ENCODE measurements at places on chromosomes 1 and 21. TPM values are rescaled to one million over a fixed set of nuclear protein-coding genes. Genes with fewer than 3 reads are reported as not detected.

TTC34 gene
- 0.32 TPM for total RNA-seq

WASF2 gene
- 53.1 TPM for total RNA-seq

PALMD gene
- total RNA-seq = 141 TPM

KPRP gene
- not detected for total RNA-seq

KRTAP24-1 gene
- total RNA-seq = not detected

ATP1A4 gene
- not detected for total RNA-seq

ST6GALNAC3 gene
- 5.1 TPM for total RNA-seq

NR0B2 gene
- 9.4 TPM for total RNA-seq

DNAH14 gene
- total RNA-seq = 4.4 TPM

CCDC181 gene
- total RNA-seq = 1.5 TPM

FCGR3A gene
- total RNA-seq = 4.3 TPM

LRRN2 gene
- 1.0 TPM for total RNA-seq

PBX1 gene
- total RNA-seq = 91.8 TPM

GRCh38 chr1:9455487-9456234 is 83.6 kb upstream of the SLC25A33 start:
- peak; percentile 60 for DNase-seq

DNA sequence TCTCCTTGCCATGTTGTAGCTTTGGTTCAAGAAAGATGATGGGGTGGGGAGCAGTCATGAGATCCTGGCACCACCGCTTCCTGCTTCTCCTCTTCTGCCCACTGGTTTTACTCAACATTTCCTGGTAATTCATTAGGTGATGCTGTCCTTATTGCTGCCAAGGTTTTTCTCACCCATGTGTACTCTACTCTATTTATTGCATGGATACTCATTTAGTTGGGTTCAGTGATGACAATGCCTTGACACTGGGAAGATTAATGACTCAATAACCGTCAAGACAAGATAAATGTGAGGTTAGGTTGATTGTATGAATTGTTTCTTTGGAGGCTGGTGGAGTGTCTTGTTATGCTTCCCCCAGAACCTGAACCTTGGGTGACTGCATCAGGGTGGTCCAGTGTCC is 484.2 kb downstream of the SIPA1L2 start:
- DNase-seq = no peak

DNA sequence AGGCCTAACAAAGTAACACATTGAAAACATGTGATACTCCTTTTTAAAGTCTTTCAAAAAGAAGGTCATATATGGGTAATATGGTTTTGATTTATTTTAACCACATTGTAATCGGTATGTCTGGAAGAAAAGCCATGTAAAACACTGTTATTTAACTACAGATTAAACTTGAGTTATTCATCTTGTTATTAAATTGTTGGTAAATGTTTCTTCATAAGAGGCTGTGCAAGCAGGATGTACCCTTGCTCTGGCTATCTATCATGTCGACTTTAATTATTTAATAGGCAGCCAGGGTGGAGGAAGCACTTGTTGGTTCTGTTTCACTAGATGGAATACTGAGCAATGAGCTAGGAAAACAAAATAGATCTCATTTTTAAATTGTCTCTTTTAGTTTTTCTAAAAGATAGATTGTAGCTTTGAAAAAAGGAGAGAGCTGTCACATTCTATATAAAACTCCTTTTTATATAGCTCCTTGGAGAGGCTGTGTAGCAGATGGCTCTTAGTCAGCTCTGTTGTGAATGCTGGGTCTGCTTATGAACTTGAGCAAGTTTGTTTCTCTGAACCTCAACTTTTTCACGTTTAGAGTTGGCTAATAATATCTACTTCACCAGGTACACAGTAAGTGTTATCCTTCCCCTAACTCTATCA is 39.5 kb downstream of the LRRC8B start:
- DNase-seq = no peak

DNA sequence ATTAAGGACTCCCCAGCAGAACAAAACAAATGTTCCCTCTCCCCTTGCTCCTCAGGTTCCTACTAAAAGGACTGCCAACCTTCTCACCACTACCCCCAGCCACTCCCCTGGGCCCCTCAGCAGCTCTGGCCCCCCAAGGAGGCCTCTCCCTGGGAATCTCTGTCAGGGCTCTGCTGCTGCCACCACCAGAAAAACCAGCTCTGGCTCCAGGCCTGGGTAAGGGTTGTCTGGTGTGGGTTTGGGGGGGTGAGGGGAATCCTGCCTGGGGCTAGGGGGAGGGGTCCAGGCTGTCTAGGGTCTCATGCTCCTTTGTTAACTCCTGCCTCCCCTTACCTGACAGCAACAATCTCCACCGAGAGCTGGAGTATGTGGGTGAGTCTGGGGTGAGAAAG is 4.8 kb downstream of the NECTIN4 start:
- DNase-seq = no peak

- no peak for DNase-seq
Measured at GRCh38 chr1:7738044-7738443, 33.1 kb upstream of the VAMP3 start.

DNA sequence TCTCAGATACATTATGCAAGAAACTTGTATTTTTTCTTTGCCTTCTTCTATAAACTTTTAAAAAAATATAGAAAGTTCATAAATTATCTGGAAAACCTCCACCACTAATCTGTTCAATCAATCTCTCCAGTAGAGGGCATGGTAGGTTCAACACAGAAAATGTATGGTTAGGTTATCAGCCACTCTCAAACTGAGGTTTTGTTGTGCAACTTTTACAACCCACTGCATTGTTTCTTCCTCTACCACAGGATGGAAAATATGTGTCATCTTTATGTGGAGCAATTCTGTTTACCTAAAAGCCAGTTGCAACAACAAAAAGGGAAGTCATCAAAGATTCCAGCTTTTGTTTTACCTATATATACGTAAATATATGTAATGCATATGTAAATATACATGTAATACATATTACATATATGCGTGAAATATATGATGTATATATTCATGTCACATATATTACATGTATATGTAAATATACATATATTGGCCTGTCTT is 3.0 kb upstream of the RGS2 start:
- DNase-seq = no peak

DNA sequence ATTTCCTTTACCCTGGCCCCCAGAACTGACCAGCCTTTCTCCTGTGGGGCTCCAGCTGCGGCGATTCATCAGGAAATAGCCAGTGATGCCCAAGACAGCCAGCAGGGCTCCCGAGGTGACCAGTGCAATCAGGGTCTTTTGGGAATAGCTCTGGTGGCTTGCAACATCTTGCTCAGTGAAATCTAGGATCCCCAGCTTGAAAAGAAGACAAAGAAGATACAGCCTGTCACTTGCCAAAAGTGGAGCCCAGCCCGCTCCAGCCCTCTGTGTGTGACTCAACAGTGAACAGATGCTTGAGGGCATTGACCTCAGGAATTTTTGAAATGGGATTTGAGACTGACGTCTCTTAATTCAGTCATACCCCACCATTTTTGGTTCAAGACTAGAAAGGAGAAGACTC is 22.3 kb downstream of the CD34 start:
- DNase-seq = no peak

DNA sequence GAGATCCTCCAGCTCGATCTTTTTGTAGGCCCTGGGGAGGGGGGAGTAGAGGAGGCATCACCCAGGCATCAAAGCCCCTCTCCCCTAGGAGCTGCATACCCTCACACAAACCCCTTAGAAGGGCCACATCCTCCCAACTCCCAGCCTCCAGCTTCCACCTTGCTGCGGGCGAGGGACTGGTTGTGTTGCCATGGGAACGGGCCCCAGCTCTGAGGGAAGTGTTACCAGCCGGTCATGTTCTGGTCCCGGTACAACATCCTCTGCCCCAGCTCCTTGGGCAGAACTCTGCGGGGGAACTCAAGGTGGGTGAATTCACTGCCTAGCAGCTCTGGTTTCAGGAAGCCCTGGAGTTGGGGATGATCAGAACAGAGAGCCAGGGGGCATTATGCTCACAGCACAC is 4.1 kb downstream of the PPM1J start:
- DNase-seq = no peak

DNA sequence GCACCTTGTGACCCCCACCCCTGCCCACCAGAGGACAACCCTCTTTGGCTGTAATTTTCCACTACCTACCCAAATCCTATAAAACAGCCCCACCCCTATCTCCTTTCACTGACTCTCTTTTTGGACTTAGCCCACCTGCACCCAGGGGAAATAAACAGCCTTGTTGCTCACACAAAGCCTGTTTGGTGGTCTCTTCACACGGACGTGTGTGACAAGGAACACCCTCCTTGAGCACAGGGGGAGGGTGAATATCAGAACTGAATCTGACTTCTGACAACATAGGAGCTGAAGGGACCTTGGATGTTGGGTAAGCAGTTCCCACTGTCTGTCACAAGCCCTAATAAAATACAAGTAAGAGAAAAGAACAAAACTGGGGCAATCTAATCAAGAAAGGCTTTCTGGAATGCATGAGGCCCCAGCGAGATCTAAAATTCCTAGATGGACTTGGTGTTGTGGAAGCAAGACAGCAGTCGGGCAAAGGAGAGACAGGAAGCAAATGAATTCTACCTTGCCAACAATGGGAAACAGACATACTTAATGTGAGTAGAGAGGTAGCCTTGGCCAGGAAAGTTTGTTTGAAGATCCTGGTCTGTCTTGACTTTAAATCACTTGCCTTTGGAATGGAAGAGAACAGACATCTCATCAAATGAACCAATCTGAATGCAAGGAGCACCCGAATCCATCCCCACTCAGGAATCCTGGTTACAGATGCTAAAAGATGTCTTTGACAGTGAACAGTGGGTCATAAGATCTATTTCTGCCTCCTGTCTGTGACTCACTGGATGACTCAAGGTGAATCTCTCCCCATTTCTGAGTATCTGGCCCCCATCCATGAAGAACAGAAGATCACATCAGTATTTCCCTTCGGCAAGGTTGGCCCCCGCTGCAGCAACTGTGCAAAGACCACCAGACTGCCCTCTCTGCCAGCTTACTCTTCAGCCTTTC is 53.3 kb downstream of the OLFML3 start:
- DNase-seq = no peak

DNA sequence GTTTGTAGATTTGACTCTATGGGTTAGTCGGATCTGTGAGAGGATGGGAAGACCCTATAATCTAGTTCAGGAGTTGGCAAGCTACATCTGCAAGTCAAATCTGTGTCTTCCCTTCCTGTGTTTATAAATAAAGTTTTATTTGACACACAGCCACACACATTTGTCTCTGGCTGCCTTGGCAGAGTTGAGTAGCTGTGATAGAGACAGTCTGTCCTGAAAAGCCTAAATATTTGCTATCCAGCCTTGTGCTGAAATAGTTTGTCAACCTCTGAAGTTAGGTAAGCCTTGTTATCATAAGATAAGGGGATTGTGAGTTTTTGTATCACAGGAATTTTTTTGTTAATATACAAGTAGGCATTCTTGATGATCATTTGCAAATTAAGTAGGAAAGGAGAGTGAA is 136.8 kb downstream of the NOS1AP start:
- DNase-seq = no peak

DNA sequence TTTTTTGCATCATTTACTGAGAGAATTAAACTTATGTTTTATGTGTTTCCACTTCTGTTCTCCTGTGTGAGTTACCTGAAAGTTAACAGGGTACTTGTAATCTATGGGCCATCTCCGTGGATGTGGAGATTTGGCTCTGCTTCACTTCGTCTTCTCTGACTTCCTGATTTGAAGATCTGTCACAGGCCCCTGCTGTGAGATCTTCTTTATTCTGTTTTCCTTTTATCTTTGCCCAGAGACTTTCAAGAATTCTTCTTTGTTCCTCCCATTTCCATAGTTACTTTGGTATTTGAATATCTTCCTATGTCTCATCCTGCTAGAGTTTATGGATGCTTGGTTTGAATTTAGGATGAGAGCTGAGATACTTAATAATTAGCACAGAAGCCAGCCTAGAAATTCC is 35.4 kb upstream of the PKN2 start:
- DNase-seq = no peak

DNA sequence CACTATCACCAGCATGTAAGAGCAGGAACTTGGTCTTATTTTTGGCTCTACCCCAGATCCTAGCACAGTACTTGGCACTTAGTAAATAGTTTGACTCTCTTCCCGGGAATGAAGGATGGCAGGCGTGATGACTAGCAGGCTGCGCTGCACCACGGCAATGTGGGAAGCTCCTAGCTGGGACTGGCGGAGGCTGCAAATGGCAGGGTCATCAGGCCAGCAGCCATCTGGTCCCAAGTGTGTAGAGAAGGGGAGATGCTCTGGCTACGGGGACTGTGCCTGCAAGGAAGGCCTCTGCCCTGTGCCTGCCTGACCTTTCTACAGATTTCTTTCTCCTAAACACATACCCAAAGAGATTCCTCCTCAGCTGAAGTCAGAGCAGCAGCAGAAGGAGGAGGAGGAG is 95.0 kb downstream of the KCND3 start:
- no peak for DNase-seq

GRCh38 chr21:44949779-44950198 is 10.0 kb downstream of the SLX9 start:
- peak; percentile 91 for DNase-seq

DNA sequence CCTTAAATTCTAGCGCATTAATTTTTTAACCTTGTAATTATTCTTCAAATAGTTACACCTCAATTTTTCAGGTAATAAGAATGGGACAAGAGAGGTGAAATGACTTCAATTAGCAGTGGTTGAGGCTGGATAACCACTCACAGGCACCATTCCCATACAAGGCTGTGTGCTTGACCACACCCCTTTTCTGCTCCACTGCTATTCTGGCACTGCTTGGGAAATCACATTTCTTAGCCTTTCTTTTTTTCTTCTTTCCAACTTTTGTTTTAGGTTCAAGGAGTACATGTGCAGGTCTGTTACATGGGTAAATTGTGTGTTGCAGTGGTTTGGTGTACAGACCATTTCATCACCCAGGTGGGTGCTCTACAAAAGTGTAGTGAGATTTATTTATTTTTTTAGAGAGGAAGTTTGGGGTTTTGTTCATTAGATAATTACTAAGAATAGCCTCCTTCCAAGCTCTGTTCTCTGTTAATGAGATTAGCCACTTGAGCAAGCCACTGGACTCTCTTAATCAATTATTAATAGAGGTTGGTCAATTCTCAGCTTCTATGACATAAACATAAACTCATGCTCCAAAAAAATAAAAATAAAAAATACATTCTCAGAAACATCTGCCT is 14.4 kb downstream of the ILDR2 start:
- no peak for DNase-seq

- DNase-seq = no peak
Measured at GRCh38 chr1:78787544-78787943, 137.9 kb downstream of the IFI44 start.

DNA sequence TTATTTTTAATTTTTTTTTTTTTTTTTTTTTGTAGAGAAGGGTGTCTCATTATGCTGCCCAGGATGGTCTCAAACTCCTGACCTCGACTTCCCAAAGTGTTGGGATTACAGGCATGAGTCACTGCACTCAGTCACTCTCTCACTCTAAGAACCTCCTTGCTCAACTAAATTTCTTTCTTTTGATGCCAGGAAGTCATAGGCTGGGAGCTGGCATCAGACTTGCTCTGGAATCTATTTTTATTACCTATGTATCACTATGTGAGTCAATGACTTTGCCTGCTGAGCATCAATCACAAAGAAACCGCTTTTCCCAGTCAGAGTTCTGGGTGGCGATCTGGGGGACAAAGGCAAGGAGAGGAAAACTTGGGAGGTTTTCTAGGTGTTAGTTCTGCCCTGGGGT is 35.5 kb upstream of the PARP1 start:
- DNase-seq = no peak

DNA sequence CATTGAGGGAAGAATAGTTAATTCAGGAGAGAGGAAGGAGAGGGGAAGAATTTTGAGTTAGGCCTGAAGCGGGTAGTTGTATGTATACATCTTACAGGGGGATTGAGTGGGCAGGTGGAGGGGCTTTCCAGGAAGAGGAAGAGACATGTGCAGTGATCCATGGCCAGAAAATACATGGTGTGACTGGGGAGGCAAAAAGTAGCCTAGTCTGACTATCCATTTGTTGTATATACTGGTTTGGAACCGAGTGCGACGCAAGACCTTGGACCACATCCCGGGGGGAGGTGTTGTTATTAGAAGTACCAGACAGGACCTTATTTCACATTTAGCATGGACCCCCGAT is 158.3 kb downstream of the SDCCAG8 start:
- no peak for DNase-seq

Data from heart right ventricle (tissue), 16 donors.